Upper lobe of left lung (tissue), 6 donors: ENCODE measurements at places on chromosomes 1 and 21. TPM values are rescaled to one million over a fixed set of nuclear protein-coding genes. Genes with fewer than 3 reads are reported as not detected.

- no peaks in the 10 kb centered on the region for H3K27me3 ChIP-seq
- no peak overlapping the region for H3K27ac ChIP-seq
- no peaks in the 10 kb centered on the region for H3K36me3 ChIP-seq
Observed at GRCh38 chr1:229114315-229114714, 156.6 kb upstream of the RAB4A start.

Gene PER3
- total RNA-seq: 43.0 TPM

- peaks cover 32% of the 10 kb centered on the region for H3K36me3 ChIP-seq
- H3K4me1 ChIP-seq: peaks cover 51% of the 10 kb centered on the region
- H3K4me3 ChIP-seq: no peak overlapping the region
- peak overlapping the region; percentile 21 for H3K27ac ChIP-seq
- no peaks in the 10 kb centered on the region for H3K27me3 ChIP-seq
Observed at GRCh38 chr1:109499661-109500536, 6.0 kb downstream of the CYB561D1 start.

Gene LRRC53
- not detected for total RNA-seq

GRCh38 chr21:29148530-29148929 is 18.1 kb downstream of the MAP3K7CL start:
- H3K27ac ChIP-seq: no peak overlapping the region
- H3K36me3 ChIP-seq: no peaks in the 10 kb centered on the region
- peaks cover 6% of the 10 kb centered on the region for H3K4me1 ChIP-seq
- no peak for DNase-seq
- H3K4me3 ChIP-seq: no peak overlapping the region

- H3K4me1 ChIP-seq: no peaks in the 10 kb centered on the region
- no peak overlapping the region for H3K4me3 ChIP-seq
- H3K27ac ChIP-seq: no peak overlapping the region
- DNase-seq: no peak
- H3K27me3 ChIP-seq: no peaks in the 10 kb centered on the region
Observed at GRCh38 chr1:200257235-200257634, 152.6 kb downstream of the ZNF281 start.

- no peaks in the 10 kb centered on the region for H3K36me3 ChIP-seq
- H3K4me1 ChIP-seq: no peaks in the 10 kb centered on the region
- no peaks in the 10 kb centered on the region for H3K27me3 ChIP-seq
- H3K4me3 ChIP-seq: no peak overlapping the region
- no peak for DNase-seq
- no peak overlapping the region for H3K27ac ChIP-seq
Observed at GRCh38 chr1:241821363-241821762, 26.6 kb upstream of the EXO1 start.

Gene FPGT
- total RNA-seq: 15.3 TPM

- H3K4me3 ChIP-seq: no peak overlapping the region
- H3K27ac ChIP-seq: peak overlapping the region; percentile 29
- no peak for DNase-seq
- peaks cover 14% of the 10 kb centered on the region for H3K4me1 ChIP-seq
- H3K27me3 ChIP-seq: no peaks in the 10 kb centered on the region
- H3K36me3 ChIP-seq: no peaks in the 10 kb centered on the region
Observed at GRCh38 chr1:225737161-225737560, 40.5 kb upstream of the SRP9 start.

DNA sequence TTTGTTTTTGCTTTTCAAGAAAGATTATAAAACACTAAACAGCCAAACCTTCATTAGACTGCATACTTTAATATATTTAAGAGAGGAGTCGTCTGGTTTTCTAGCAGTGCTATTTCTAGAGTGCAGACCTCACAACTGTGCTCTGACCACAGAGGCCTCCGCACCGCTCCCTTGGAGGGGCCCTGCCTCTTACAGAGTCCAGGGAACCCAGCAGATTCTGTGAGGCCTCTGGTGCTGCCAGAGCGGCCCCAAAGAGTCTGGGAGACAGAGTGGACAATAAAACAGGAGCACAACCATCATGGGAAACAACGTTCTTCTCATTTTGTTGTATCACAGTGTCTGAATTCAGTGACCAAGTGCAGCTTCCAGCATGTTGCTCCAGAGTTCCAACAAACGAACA is 5.8 kb downstream of the ATP5PO start:
- H3K4me3 ChIP-seq: no peak overlapping the region
- H3K4me1 ChIP-seq: peaks cover 7% of the 10 kb centered on the region
- no peak for DNase-seq
- no peaks in the 10 kb centered on the region for H3K27me3 ChIP-seq
- no peak overlapping the region for H3K27ac ChIP-seq
- peaks cover 64% of the 10 kb centered on the region for H3K36me3 ChIP-seq

- DNase-seq: no peak
- no peak overlapping the region for H3K4me3 ChIP-seq
- H3K36me3 ChIP-seq: no peaks in the 10 kb centered on the region
- peaks cover 10% of the 10 kb centered on the region for H3K4me1 ChIP-seq
- no peaks in the 10 kb centered on the region for H3K27me3 ChIP-seq
Observed at GRCh38 chr1:113042285-113043143, 30.5 kb upstream of the LRIG2 start.

Gene CCDC181
- total RNA-seq: 2.1 TPM

Gene PLEKHN1
- total RNA-seq: 1.2 TPM

DNA sequence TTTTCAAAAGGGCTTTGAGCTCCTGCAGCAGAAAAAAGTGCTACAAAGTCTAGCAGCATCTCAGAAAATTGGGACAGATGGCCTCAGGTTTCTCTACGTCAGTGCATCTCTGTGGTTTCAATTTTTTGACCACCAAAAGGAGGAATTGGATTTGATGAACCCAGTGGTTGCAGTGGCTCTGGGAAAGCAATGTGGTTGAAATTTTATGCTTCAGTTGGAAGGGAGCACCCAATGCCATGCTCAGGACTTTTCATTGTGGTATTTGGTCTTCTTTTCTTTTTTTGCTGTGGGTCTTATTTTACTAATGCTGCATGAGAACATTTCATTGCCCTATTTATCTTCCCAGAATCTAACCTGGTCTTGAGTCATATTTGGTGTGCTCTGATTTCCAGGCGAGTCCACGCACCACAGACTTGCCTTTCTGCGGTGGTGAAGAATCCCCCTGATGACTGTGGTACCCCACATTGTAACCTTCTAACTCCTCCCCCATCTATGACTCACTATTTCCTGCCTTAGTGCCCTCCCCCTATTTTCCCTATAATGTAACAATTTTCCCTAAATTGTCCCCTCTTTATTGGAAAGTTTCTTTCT is 56.7 kb downstream of the S1PR1 start:
- peaks cover 8% of the 10 kb centered on the region for H3K4me1 ChIP-seq
- H3K36me3 ChIP-seq: no peaks in the 10 kb centered on the region
- H3K27ac ChIP-seq: no peak overlapping the region
- no peak overlapping the region for H3K4me3 ChIP-seq

- H3K4me1 ChIP-seq: peaks cover 29% of the 10 kb centered on the region
- H3K27me3 ChIP-seq: no peaks in the 10 kb centered on the region
- H3K4me3 ChIP-seq: no peak overlapping the region
- no peak for DNase-seq
Observed at GRCh38 chr1:33384040-33384812, 46.7 kb downstream of the PHC2 start.

Gene KCNE2
- total RNA-seq: not detected

- peak; percentile 42 for DNase-seq
- H3K36me3 ChIP-seq: no peaks in the 10 kb centered on the region
- H3K4me1 ChIP-seq: peaks cover 6% of the 10 kb centered on the region
- peak overlapping the region; percentile 49 for H3K27ac ChIP-seq
Observed at GRCh38 chr1:114342376-114342775, 168.6 kb downstream of the TRIM33 start.

DNA sequence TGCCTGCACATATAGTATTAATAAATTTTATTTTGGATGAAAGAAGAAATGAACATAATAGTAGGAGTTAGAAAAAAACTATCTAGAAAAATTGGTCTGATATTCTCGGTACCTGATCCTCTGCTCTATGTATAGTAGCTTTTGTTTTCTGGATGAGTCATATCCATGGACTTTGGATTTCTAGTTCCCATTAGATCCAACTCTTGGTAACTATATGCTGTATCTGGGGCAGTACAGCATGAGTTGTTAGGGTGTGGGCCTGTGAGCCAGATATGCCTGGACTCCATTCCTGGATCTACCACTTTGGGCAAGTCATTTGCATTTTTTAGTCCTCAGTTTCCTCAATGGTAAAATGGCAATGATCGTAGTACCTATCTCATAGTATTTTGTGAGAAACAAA is 372.2 kb upstream of the PKN2 start:
- no peaks in the 10 kb centered on the region for H3K27me3 ChIP-seq
- no peak overlapping the region for H3K4me3 ChIP-seq
- H3K27ac ChIP-seq: no peak overlapping the region
- no peaks in the 10 kb centered on the region for H3K4me1 ChIP-seq
- no peaks in the 10 kb centered on the region for H3K36me3 ChIP-seq

Gene OTUD7B
- total RNA-seq: 29.2 TPM

Gene LCE1C
- not detected for total RNA-seq

GRCh38 chr1:173137107-173137706 is 69.9 kb downstream of the TNFSF4 start:
- H3K27me3 ChIP-seq: no peaks in the 10 kb centered on the region
- H3K36me3 ChIP-seq: no peaks in the 10 kb centered on the region
- no peak for DNase-seq
- H3K4me1 ChIP-seq: no peaks in the 10 kb centered on the region
- no peak overlapping the region for H3K4me3 ChIP-seq
- H3K27ac ChIP-seq: no peak overlapping the region

- no peaks in the 10 kb centered on the region for H3K4me1 ChIP-seq
- no peak overlapping the region for H3K27ac ChIP-seq
- DNase-seq: no peak
- no peak overlapping the region for H3K4me3 ChIP-seq
- H3K27me3 ChIP-seq: no peaks in the 10 kb centered on the region
- peaks cover 23% of the 10 kb centered on the region for H3K36me3 ChIP-seq
Observed at GRCh38 chr1:43442756-43443155, 11.0 kb downstream of the HYI start.

GRCh38 chr1:51518586-51519047 is 449 bp downstream of the EPS15 start:
- no peaks in the 10 kb centered on the region for H3K36me3 ChIP-seq
- peak; percentile 69 for DNase-seq
- no peaks in the 10 kb centered on the region for H3K27me3 ChIP-seq
- H3K4me1 ChIP-seq: peaks cover 41% of the 10 kb centered on the region

Gene FOXO6
- total RNA-seq: 0.49 TPM

Gene CCNL2
- 243 TPM for total RNA-seq

Gene OR2L5
- not detected for total RNA-seq

DNA sequence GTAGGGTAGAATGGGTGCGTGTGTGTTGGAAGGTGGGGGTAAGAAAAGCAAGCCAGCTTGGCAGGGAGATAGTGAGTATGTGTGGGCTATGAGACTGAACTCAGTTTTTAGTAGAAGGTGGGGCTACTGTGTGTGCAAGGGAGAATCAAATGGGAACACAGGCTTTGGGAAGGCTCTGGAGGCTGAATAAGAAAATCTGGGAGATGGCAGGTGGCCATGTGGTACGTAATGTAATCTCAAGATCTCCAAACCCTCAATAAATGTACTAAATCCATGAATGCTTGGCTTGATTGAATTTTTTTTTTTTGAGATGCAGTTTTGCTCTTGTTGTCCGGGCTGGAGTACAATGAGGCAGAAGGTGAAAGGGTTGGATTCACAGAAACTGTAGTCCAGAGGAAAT is 3.5 kb upstream of the ZSCAN20 start:
- no peak overlapping the region for H3K4me3 ChIP-seq
- no peak for DNase-seq
- H3K4me1 ChIP-seq: peaks cover 12% of the 10 kb centered on the region
- no peaks in the 10 kb centered on the region for H3K36me3 ChIP-seq
- H3K27ac ChIP-seq: no peak overlapping the region

DNA sequence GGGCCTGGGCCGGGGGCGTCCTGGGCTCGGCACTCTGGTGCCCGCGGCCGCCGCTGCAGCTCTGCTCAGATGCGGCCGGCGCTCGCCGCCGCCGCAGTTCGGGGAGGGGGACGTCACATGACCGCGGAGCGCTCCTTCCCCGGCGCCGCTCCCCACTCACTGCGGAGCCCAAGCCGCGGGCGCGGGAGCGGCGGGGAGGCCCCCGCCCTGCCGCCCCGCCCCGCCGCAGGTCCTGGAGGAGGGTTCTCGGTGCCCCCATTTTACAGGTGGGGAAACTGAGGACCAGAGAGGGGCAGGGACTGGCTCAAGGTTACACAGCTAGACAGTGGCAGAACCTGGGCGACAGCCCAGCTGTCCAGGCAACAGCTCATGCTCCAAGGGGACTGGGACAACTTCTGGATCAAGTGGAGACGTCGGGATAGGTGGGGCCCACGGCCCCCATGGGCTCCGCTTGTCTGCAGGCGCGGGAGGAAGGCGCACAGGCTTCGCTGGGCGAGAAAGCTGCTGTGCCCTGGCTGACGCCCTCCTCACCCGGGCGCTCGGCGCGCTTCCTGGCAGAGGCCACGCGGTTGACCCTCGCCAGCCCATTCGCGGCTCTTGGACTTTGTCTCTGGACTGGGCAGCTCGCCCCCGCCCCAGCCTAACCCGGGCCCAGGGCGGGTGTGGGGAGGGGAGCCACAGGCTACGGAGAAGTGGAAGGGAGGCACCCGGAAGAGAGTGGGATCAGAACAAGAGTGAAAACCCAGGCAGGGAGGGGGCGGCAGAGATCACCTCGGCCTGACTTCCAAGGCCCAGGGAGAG is at the start of gene RAP1GAP:
TSS of gene RAP1GAP (minus strand) at position 100 of the 801 bp plus-strand sequence. CDS start 49,325 bp downstream, outside the sequence.
- no peak for DNase-seq
- H3K4me1 ChIP-seq: peaks cover 30% of the 10 kb centered on the region
- peak within 1 kb of the TSS; percentile 52 for H3K4me3 ChIP-seq
- no peak within 1 kb of the TSS for H3K27ac ChIP-seq
- no peaks in the 10 kb centered on the region for H3K36me3 ChIP-seq
